ENCODE measurements at places on chromosomes 2 and 18.

DNA sequence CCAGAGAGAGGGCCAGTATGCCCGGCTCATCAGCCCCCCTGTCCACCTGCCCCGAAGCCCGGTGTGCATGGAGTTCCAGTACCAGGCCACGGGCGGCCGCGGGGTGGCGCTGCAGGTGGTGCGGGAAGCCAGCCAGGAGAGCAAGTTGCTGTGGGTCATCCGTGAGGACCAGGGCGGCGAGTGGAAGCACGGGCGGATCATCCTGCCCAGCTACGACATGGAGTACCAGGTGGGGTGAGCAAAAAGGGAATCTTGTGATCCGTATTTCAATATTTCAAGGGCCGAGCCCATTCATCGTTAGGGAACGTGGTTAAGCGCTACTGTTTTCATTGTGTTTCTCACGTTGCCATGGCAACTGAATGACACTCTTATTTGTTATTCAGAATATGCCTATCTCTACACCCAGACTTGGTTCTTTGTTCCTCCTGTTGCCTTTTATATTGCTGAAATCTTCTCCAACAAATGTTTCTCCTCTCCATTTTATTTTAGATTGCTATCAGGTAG, 81.5 kb downstream of the NRP2 start:
- DNase-seq = no peak

- DNase-seq = no peak
Measured at GRCh38 chr2:173150963-173151362, 75.3 kb downstream of the MAP3K20 start.

- no peak for DNase-seq
Measured at GRCh38 chr2:69676146-69676545, 32.6 kb upstream of the AAK1 start.

- no peak for DNase-seq
Measured at GRCh38 chr2:172672114-172672513, 63.5 kb upstream of the RAPGEF4 start.

GRCh38 chr2:188292348-188293239, 920 bp downstream of the GULP1 start:
- DNase-seq = no peak

Data from CD4-positive, alpha-beta T cell treated with Interleukin-21 for 1 hour (primary cell).